ENCODE measurements at places on chromosomes 1 and 21.

DNA sequence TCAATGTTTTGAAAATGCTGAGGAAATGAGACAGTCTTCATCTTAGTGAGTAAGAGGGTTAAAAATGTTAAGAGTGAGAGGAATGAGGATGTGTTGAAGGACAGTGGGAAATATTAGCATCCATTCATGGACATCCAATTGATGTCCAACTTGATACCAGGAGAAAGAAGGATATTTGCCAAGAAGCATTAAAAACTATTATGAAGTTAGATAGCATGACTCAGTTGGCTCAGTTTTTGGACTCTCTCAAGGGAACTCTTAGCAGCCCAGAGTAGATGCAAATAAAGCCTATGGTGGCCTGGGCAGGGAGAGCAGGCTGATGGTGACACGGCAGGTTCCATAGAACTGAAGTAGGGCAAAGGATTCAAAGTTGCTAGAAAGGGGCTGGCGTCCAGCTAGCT, 171.0 kb downstream of the ZZZ3 start:
- no peak for DNase-seq

DNA sequence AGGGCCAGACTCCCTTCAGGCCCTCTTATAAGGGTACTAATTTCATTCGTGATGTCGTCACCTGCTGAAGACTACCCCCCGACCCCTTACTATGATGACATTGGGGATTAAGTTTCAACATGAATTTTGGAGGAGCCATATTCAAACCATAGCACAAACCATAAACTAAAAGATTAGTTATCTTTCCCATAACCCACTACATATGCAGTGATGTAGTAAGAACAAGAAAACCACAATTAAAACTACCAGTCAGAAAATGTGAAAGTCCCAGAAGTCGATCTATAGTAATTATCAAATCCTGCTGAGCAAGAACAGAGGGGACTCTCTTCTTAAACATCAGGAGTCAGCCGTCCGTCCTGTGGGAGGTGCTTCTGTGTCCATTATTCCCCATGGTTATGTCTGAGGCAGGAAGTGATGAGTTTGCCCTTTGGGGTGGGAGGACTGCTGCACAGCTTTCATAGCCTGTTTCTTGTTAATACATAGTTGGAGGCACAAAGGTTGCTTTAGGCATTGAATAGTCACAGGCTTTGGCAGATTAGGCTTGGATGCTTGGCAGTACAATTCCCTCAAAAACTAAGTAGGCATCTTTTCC, 35.9 kb upstream of the PTGFRN start:
- DNase-seq = no peak

DNA sequence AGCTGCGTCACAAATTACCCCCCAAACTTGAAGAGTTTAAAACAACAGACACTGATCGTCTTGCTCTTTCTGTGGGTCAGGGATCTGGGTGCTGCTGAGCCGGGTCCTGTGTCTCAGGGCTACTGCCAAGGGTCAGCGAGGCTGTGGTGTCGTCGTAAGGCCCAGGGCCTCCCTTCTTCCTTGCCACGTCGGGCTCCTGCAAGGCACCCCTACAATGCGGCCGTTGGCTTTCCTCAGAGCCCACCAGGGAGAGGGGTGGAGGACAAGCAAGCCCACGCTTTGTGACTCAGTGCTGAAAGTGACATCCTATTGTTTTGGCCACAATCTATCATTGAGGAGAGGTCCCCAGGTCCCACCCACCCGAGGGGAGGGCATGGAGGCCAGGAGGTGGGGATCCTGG, 7.7 kb upstream of the FBLIM1 start:
- DNase-seq = no peak

GRCh38 chr1:236416165-236416564, 22.1 kb downstream of the EDARADD start:
- DNase-seq = no peak

GRCh38 chr1:165747632-165748447, 20.8 kb downstream of the TMCO1 start:
- DNase-seq = no peak

- DNase-seq = no peak
Observed at GRCh38 chr1:160460683-160461287, 60.4 kb downstream of the VANGL2 start.

GRCh38 chr1:151993734-151994496, at the start of gene S100A10:
Gene S100A10 (minus strand): TSS chr1:151993859. CDS start chr1:151986230, 7,629 bp downstream.
- DNase-seq = peak; percentile 58

DNA sequence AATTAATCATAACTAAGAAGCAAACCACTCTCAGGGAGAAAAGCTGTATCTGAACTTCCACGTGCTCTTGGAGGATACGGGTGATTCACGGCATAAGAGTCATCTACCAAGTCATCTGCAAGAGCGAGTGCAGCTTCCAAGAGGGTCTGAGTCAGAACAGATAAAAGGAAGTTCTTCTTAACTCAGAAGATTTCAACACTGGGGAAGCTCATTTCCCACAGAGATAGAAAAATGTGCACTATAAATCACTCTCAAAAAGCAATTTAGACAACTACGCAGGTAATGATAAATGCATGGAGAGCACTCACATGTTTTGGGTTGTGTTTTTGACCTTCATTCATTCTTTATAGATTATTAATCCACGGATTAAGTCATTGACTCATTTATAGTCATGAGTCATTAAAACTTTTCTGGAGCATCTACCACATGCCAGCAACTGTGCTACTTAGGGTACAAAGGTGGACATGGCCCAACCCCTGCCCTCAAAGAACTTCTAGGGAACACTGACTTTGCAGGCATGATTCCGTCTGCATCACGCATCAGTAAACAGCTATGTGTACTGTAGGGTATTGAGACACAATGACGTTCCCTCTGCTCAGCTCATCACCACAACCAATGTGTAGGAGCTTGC, 20.8 kb downstream of the KCNJ15 start:
- DNase-seq = no peak

GRCh38 chr1:226674892-226675714, 64.0 kb downstream of the ITPKB start:
- DNase-seq = no peak

DNA sequence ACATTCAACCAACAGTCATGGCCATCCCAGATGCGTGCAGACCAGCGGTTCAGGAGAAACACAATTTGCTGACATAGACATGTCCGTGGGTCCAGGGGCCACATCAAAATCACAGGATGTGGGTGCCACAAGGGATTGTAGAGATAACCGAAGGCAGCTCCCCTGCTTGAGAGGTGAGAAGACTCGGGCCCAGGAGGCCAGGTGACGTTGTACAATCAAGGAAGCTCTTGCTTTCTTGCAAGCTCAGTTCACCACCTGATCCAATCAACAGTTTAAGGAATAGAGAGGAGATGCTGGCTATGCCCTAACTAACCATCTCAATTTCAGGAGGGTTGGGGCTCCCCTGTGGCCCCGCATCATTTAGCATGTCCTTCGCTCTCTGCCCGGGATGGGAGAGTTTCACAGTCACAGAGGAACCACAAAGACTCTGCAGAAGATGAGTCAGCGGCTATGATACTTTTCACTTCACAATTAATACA, 19.5 kb downstream of the UBASH3A start:
- DNase-seq = no peak

DNA sequence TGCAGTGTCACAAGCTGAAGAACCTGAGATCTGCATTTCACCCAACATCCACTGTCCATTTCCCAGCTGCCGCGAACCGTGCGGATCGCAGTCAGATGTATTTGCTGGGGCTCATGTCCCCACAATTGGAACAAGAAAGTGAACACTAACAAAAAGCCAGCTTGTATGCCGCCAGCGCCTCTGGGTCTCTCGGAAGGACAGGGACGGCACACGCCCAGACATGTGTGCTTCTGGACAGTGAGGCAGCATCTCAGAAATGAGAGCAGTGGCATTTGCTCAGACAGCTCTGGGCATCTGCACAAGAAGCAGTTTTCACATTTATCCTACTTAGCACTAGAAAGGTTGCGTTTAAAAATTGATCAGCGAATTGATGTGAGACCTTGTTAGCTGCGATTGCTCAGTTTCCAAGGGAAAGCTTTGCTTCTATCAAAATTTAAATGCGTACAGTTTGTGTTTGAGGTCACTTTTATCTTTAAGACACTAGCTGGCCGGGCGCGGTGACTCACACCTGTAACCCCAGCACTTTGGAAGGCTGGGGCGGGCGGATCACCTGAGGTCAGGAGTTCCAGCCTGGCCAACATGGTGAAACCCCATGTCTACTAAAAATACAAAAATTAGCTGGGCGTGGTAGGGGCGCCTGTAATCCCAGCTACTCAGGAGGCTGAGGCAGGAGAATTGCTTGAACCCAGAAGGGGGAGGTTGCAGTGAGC, 28.7 kb downstream of the KCNAB2 start:
- DNase-seq = no peak

DNA sequence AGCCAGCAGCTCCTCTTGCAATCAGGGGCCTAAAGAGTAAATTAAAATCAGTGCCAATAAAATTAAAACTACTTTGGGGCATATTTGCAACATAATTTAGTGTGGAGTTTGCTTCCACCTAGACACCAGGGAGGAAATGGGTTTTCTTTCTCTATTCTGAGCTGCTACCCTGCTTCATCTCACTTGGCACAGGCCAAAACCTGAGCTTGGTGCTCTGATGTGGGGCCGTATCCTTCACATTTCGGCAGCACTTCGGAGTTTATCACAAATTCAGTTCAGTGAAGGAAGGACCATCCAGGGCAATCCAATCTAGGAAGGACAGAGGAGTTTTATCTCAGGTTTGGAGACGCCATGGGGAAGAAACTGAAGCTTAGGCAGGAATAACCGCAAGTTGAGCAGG, 123.6 kb upstream of the SPATA6 start:
- DNase-seq = no peak

DNA sequence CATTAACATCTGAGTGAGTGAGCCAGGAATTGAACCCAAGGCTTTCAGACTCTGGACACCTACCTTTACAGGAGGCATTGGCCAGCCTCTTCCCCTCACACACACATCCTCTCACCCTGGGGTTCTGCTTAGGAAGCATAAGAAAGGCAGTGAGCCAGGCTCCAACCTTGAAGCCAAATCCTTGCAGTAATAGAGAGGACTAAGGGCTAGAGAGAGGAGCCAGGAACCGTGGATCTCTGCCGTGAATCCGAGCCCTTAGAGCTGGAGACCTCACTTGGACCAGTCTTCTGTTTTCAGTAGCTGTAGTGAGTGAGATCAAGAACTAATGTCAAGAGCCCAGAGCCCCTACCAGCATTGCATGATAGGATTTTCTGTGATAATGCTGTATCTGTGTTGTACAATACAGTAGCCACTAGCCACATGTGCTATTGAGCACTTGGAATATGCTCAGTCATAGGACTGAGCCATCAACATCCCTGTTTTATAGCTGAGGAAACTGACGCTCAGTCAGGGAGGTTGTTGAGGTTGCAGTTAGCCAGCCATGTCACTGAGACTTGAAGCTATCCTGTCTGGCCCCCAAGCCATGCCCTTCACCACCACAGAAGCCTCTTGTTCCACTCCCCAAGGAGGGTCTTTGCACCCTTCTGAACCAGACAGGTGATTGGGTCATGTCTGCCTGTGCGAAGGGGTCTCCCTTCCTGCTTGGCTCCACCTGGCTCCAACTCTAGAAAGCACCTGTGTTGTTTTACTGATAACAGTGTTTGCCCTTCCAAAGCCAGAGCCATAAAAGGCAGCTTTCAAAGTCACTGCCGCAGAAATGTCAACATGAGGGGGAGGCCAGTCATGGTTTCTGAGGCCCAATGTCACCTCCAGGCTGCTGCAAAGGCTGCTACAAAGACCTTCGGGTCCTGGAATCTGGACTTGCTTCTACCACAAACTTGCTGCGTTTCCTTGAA, 101.1 kb upstream of the JUN start:
- no peak for DNase-seq

- DNase-seq = peak; percentile 53
Observed at GRCh38 chr1:183270541-183271141, 84.6 kb downstream of the LAMC2 start.

DNA sequence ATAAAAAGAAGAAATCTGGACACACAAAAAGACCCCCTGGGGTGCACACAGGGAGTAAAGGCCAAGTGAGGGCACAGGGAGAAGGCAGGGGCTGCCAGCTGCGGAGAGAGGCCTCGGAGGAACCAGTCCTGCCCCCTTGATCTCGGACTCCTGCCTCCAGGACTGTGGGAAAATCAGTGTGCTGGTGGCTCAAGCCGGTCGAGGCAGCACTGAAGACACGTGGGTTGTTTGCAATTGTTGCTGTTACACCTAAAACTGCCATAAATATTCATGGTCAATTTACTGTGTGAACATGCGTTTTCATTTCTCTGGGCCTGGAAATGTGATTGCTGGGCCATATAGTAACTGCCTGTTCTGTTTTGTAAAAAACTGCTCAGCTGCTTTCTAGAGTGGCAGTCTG, 18.5 kb downstream of the IBA57 start:
- DNase-seq = no peak

DNA sequence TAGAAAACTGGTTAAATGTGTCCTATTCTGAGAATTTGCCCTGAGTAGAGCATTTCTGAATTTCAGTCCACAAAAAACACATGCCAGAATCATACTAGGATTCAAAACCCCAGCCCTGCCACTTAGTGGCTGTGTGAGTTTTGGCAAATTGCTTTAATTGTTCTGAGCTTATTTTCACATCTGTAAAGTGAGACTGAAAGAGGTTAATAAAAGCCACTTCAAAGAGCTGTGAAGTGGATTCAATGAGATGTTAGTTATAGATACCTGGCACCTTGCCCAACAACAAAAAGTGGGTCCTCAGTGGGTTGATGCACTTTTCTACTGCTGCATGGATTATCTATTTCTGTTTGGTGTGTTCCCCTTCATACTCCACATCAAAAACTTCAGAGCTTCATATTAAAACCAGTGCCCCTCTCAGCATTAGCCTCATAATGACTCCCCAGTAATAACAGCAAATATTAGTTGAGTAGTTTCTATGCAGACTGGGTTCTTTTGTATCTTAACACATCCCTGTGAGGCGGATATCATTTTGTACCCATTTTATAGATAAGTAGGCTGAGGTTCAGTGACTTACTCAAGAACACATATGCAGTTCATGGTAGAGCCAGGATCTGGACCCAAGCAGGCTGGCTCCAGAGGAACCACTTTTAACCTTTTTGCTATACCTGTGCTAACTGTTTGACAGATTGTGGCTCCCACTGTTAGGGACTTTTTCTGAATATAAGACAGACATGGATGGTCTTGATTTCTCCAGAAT, 14.2 kb upstream of the ADORA3 start:
- DNase-seq = no peak

DNA sequence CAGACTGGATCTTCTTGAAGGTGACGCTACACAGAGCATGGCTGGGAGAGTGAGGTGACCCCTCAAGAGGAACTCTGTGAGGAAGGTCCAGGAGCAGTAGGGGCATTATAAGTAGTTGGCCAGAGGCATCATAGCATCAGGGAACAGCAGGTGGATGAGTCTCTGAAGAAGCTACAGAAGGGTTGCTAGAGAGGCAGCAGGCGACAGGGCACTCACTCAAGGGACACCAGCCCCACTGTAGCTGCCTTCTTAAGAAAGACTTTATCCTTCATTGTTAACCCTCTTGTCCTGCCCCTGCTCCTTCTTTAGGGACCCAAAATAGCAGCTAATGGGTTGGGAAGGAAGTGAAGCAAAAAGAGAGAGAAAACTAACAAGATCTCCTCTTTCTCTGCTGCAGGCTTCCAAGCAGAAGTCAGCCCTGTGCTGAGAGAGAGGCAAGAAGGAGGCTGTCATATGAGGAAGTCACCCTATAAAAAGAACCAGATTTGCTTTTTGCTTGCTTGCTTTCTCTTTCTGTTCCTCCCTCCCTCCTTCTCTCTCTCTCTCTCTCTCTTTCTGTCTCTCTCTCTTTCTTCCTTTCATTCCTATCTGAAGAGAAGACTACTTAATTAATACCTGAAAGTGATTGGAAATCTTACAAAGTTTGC, 7.7 kb upstream of the CD5L start:
- DNase-seq = no peak

Measured in SK-N-SH (cell line).